ENCODE measurements at places on chromosomes 6 and 20. TPM values are rescaled to one million over a fixed set of nuclear protein-coding genes. Genes with fewer than 3 reads are reported as not detected.

GRCh38 chr6:69789578-69789977 lies 7.2 kb downstream of the LMBRD1 start:
- H3K4me3 ChIP-seq: no peak overlapping the region
- no peak overlapping the region for H3K27ac ChIP-seq
- no peak for DNase-seq
- H3K36me3 ChIP-seq: peaks cover 23% of the 10 kb centered on the region

GRCh38 chr6:56091159-56091869 lies 156.1 kb downstream of the COL21A1 start:
- no peaks in the 10 kb centered on the region for H3K27me3 ChIP-seq
- no peak for DNase-seq
- H3K4me1 ChIP-seq: no peaks in the 10 kb centered on the region
- H3K36me3 ChIP-seq: no peaks in the 10 kb centered on the region

GRCh38 chr6:50143011-50143719 lies 93.4 kb upstream of the DEFB112 start:
- H3K4me3 ChIP-seq: no peak overlapping the region
- H3K36me3 ChIP-seq: no peaks in the 10 kb centered on the region
- no peak for DNase-seq
- no peak overlapping the region for H3K27ac ChIP-seq

DNA sequence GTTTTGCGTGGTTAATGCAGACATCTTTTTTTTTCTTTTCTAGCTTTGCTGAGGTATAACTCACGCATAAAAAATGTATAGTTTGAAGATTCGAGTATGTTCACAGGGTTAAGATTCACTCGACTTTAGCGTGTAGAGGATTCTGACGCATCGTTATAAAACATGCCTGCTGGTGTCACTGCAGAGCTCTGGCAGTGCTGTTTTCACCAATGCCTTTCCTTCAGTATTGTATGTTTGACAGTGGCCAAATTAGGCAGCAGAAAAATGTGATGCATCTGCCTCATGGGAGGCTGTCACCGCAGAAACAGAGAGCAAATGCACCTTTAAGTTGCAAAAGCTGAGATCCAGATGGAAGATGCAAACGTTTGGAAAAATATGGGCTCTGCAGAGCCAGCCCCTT lies 18.0 kb upstream of the SIRPB2 start:
- H3K27me3 ChIP-seq: peaks cover 31% of the 10 kb centered on the region
- H3K4me3 ChIP-seq: no peak overlapping the region
- no peak overlapping the region for H3K27ac ChIP-seq
- H3K36me3 ChIP-seq: no peaks in the 10 kb centered on the region
- H3K4me1 ChIP-seq: no peaks in the 10 kb centered on the region
- DNase-seq: no peak

DNA sequence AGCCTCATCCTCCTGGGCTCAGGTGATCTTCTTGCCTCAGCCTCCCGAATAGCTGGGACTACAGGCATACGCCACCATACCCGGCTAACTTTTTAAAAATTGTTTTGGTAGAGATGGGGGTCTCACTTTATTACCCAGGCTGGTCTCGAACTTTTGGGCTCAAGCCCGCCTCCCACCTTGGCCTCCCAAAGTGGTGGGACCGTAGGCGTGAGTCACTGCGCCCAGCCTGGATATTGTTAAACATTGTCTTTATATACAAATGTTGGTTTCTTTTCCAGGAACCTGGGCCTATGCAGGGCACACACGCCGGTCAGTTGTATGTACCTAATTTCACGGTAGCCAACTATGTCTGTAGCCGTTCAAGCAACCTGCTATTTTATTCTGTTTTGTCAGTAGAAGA lies 60.1 kb downstream of the SYNJ2 start:
- peaks cover 25% of the 10 kb centered on the region for H3K36me3 ChIP-seq
- no peaks in the 10 kb centered on the region for H3K27me3 ChIP-seq
- H3K4me3 ChIP-seq: no peak overlapping the region
- H3K4me1 ChIP-seq: peaks cover 35% of the 10 kb centered on the region
- DNase-seq: no peak

DNA sequence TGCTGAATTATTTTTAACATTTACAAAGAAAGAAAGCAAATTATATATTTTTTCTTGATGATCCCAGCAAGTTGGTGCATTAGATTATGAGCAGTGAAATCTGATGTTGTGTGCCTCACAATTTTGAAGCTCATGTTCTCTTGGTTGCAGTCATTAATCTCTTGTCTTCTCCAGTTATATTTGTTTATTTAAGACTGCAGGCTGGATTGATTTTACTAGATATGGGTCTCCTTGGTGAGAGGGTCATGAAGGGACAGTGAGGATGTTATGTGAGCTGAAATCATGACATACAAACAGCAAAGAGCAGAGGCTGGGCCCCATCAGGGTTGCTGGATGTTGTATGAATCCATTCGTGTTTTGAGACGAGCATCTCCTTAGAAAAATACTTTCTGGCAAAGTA lies 64.2 kb upstream of the AKIRIN2 start:
- H3K4me1 ChIP-seq: no peaks in the 10 kb centered on the region
- DNase-seq: no peak
- H3K27ac ChIP-seq: no peak overlapping the region
- H3K36me3 ChIP-seq: no peaks in the 10 kb centered on the region

- H3K27ac ChIP-seq: no peak overlapping the region
- no peak for DNase-seq
- H3K4me1 ChIP-seq: peaks cover 25% of the 10 kb centered on the region
- H3K27me3 ChIP-seq: no peaks in the 10 kb centered on the region
- peaks cover 33% of the 10 kb centered on the region for H3K36me3 ChIP-seq
- H3K4me3 ChIP-seq: no peak overlapping the region
These were observed 54.4 kb downstream of the ZNF292 start for GRCh38 chr6:87209812-87210211.

DNA sequence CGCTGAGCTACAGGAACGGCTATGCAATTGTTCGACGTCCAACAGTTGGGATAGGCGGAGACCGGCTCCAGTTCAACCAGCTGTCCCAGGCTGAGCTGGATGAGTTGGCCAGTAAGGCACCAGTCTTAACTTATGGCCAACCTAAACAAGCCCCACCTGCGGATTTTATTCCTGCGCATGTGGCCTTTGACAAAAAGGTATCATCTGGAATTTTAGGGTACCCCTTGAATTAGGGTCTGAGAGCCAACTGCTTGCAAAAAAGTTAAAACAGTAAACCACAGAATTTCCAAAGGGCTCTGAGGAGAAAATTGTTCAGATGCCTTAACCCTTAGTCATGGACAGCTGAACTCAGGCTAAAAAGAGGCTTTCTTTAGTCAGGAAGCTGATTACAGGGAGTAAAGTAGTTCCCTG lies 3.8 kb downstream of the EFHC1 start:
- H3K27ac ChIP-seq: no peak overlapping the region
- H3K4me1 ChIP-seq: peaks cover 7% of the 10 kb centered on the region
- DNase-seq: no peak

DNA sequence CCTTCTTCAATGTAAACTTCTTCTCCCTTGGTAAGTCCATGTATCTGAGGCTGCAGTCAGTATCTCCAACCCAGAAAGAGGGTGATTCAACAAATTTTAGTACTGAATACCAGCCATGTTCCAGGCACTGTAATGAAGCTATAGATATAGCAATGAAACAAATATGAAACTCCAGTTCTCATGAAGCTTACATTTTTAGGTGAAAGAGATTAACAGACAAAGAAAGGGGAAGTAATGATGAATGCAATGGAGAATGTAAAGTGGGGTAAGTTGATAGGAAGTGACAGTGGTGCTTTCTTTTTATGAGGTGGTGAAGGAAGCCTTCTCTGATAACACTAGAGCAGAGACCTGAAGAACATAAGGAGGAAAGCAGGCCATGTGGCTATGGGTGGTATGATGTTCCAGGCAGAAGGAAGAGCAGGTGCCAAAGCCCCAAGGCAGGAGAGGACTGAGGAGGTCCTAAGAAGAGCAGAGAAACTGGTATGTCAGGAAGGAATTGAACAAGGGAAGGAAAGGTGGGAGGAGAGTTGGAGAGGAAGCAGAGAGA lies 143.6 kb downstream of the TFAP2B start:
- no peak overlapping the region for H3K4me3 ChIP-seq
- H3K27me3 ChIP-seq: no peaks in the 10 kb centered on the region
- no peaks in the 10 kb centered on the region for H3K36me3 ChIP-seq
- H3K4me1 ChIP-seq: no peaks in the 10 kb centered on the region

The SNTA1 gene
- total RNA-seq: 10.1 TPM

The OXT gene
- total RNA-seq: 0.68 TPM

The PRSS16 gene
- total RNA-seq: 0.86 TPM

The SCRT2 gene
- not detected for total RNA-seq

The ZNF311 gene
- total RNA-seq: 0.47 TPM

All from activated naive CD8-positive, alpha-beta T cell treated with anti-CD3 and anti-CD28 coated beads, Interleukin-2, amount 10 ng/mL, durations not matched to agents 7 days and 5 days (primary cell).